ENCODE measurements at places on chromosomes 4 and X.

DNA sequence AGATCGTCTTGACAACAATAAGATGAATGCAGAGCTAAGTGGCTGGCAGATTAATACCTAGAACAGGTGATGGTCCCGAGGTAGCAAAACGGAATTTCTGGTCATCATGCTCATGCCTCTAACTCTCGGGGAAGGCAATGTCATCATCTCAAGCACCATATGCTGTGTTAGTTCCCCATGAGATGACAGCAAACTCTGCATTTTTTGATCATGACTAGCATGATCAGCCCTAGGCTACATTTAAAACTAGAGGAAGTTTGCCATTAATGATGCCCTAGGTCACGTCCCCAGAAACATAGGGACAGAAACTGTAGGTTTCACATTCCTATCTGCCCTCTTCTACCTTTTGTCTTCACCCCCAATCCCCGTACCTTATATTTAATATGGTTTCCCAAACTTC, 11.6 kb downstream of the LPAR4 start:
- DNase-seq: no peak

GRCh38 chrX:127177966-127178365, 358.4 kb downstream of the PRR32 start:
- no peak for DNase-seq

GRCh38 chr4:89724716-89725115, 112.2 kb downstream of the SNCA start:
- peak; percentile 41 for DNase-seq

DNA sequence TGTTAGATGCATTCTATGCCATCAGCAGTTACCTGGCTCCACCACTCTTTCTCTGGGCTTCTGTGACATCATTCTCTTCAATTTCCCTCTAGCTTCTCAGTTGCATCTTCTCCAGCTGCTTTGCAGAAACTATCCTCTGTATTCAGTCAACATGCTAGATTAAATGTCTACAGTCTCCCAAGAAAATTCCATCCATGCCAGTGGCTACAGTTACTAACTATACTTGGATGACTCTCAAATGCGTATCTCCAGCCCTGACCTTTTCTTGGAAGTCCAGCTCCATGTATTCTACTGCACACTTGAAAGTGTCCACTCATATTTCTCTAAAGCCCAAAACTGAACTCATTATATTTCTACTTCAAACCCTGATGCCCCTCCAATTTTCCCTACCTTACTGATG, 232.3 kb upstream of the TENM3 start:
- peak; percentile 21 for DNase-seq

DNA sequence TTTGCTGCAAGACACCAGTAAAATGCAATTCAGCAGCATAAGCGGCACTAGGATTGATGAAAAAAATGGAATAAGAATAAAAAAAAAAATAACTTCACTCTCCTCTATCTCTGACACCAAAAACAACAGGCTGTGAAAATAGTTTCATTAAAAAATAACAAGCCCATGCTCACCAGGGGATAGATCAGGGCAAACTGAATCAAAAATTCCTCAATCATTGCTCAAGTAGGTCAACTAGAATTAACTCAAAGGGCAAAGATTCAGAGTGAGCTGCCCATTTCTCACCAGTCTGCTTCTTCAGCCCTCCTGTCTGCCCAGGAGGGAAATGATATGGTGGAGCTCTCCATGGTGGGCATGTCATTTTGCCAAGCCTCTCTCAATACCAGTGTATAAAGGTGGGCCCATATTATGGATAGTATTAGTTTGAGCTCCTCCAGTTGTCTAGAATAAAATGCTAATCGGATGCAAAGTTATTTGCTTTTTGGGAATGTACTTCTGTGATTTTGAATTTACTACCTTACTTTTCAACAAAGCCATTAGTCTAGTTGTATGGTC, 153.9 kb downstream of the UNC5C start:
- no peak for DNase-seq

DNA sequence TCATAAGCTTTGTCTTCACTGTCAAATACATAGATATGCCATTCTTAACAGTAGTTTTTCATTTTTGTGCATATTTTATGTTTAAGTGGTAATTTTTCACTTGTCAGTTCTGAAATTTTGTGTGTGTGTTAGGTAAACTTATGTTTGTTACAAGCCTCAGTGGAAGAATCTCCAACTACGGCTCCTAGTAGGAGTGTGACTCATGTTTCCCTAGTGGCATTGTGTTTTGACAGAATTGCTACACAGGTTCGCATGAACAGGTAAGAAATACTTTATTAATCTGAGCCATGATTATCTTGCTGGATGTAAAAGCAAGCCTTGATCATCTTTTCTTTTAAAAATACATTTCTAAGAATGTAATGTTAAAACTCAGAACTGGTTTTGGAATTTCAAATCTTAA, 94.4 kb downstream of the BLTP1 start:
- no peak for DNase-seq

DNA sequence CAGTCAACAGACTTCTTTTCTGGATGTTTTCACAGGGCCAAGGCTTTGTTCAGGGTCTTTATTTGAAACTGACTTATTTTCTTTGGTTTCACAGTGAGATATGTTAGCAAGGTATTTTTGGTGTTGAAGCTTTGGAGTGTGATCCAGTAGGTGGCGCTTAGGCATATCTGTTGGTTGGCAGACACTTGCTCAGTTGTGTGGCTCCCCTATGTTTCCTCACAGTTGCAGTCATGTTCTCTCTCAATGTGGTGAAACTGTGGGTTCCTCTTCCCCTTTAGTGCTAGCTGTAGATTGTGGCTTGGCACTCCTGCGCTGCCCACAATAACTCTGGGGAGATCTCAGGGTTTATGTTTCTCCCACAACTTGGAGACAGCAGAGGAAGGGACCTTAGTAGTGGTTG, 460.8 kb downstream of the SLITRK2 start:
- DNase-seq: no peak

- DNase-seq: no peak
These were observed 85.8 kb downstream of the RAPGEF2 start for GRCh38 chr4:159188646-159189045.

DNA sequence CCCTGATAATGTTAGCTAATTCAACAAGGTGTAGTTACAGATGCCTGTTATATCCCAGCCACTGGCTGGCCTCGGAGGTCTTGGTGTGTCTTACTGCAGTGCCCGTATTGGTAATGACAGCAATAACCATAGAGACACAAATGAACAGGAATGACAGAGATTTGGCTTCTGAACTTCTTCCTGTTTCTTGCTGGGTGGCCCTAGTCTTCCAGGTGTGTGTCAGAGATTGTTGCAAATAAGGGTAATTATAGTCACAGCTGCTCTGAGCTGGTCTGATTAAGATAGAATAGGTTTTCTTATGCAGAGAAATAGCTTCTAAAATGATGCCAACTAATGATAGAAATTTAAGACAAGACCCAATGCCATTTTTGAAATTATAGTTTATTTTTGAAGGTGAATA, 64.1 kb upstream of the MAD2L1 start:
- DNase-seq: no peak

GRCh38 chrX:24694825-24695224, 1.1 kb downstream of the POLA1 start:
- DNase-seq: no peak

DNA sequence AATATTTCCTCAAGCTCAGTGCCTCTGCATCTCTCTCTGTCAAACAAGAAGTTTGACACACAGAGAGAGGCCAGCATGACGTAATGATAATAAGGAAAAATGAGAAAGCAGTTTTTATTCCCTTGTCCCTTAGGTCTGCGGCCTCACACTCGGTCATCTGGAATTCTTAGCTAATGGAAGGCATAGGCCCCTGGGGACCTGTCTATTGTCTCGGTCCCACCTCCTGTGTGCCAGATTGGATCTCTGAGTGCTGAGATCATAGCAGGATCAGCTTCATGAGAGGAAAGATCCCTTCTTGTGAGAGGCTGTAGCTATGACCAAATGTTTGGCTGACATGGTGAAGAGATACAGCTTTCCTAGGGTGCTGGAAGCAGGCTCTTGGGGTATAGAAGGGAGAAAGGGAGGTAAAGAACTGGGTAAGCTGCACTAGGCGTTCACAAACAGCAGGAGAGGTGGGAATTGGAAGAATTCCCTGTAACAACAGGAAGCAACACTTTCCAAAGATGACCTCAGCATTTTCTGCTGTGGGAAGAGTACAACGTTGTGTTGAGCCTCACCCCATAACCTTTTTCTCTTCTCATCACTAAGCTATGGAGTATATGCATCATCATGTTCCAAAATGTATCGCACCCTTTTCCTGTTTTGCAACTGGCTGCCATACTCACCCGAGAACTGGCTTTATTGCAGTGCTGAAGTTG, 20.2 kb downstream of the TMEM31 start:
- peak; percentile 23 for DNase-seq

- DNase-seq: no peak
These were observed 71.6 kb downstream of the MCUB start for GRCh38 chr4:109631532-109632108.

DNA sequence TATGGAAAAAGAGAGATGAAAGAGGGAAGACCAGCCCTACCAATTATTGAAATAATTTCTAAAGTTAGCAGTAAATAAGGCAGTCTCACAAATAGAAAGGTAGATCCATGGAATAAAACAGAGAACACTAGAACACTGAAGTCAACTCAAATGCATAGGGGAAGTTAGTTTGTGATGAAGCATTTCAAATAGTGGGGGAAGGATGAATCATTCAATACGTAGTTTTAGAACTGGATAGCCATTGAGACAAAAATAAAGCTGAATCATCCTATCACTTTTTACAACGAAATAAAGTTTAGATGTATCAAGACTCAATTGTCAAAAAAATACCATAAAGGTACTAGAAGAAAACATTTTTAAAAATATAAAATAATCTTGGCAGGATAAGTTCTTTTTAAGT, 143.2 kb upstream of the DGKK start:
- no peak for DNase-seq

DNA sequence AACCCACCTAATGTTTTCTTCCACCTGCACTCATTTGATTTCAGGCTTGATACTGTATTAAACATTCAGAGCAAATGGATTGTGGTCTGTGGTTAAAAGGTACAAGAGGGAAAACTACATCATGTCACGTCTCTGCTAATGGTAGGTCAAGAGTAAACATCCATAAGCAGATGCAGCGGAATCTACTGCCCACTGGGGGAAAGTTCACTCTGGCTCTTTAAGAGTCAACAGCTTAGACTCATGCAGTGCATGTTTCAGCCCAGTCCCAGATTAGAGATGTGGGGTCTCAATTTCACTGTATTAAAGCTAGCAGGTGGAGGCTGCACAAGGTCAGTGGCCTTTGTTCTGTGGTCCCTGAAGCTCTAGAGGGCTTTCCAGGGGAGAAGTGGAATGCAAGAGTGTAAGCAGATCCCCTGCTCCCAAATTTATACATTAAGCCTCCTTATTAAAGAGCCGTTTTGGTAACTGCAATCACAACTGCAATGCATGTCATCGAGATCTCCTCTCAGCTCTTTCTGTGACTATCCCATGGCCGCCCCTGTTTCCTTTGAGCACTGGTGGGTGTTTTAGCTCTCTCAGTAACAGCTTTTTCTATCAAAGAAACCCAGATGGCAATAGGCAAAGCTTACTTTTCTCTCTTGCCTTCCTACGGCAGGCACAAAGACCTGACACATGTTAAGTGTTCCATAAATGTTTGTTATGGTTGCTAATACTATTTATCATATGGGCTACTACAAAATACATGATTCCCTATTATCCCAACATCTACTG, 53.4 kb downstream of the LDB2 start:
- no peak for DNase-seq

DNA sequence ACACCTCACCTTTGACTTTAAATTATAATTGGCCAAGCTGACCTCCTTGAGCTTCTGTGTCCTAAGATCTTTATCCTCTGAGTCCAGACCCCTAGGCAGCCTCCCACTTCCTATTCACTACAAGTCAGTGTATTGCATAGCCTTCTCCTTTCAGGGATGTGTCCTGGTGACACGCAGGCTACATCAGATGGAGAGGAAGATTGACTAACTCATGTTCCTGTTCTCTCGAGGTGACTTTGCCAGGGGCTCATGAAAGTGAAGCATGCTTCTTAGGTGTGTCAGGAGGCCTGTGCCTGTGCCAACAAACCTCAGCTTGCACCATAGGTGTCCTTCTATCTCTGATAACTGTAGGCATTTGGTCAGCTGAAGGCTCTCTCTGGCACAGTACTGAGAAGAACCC, 195.7 kb upstream of the HS3ST1 start:
- no peak for DNase-seq

DNA sequence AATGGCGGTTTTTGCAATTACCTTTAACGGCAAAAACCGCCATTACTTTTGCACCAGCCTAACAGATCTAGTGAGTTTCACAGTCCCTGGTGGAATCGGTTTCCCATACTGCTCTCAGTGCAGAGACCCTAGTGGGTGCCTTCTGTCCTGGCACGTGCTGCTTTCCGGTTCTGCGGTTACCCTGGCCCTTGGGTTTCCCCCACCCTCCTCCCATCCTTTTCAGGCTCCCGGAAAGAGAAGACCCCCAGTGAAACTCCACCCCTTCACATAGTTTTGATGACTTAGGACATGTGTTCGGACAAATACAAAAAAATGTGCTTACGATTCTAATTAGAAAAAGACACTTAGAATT, 36.9 kb downstream of the NLGN3 start:
- no peak for DNase-seq

DNA sequence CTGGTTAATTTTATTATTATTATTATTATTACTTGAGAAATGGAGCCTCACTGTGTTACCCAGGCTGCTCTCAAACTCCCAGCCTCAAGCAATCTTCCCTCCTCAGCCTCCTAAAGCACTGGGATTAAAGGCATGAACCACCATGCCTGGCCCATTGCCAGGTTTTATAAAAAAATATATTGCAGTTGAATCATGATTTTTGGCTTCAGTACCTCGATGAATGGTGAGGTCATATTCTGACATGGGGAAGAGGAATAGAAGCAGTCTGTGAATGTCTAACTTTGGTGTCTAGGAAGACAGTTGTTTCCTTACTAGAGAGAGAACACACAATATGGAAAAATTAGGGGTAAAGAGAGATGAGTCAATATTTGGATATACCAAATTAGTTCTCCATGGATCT, 32.0 kb downstream of the CCSER1 start:
- no peak for DNase-seq

- no peak for DNase-seq
These were observed 118.4 kb downstream of the ASB9 start for GRCh38 chrX:15151267-15152186.

- DNase-seq: peak; percentile 39
These were observed 7.5 kb downstream of the FHDC1 start for GRCh38 chr4:152943672-152944071.

DNA sequence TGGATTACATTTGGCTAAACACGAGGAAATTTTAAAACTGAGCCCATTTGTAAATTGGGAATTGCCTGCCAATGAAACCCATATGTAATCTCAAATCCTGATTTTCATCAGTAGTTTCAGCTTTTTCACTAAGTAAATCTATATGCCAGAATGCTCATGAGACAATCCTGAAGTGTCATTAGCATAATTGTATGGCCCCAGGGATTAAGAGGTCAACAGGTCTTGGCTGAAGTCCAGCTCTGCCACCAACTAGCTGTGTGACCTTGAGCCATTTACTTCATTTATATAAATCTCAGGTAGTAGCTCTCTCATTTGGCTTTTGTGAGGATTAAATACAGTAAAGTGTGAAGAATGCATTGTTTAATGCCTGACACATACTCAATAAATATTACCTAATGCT, 320.5 kb upstream of the EMCN start:
- DNase-seq: no peak

GRCh38 chrX:10086676-10087075, 70.1 kb upstream of the CLCN4 start:
- DNase-seq: no peak

GRCh38 chr4:56787380-56787779, 34.1 kb downstream of the SPINK2 start:
- no peak for DNase-seq
